Ureter (tissue), 1 donor: ENCODE measurements at places on chromosomes 12 and 14.

DNA sequence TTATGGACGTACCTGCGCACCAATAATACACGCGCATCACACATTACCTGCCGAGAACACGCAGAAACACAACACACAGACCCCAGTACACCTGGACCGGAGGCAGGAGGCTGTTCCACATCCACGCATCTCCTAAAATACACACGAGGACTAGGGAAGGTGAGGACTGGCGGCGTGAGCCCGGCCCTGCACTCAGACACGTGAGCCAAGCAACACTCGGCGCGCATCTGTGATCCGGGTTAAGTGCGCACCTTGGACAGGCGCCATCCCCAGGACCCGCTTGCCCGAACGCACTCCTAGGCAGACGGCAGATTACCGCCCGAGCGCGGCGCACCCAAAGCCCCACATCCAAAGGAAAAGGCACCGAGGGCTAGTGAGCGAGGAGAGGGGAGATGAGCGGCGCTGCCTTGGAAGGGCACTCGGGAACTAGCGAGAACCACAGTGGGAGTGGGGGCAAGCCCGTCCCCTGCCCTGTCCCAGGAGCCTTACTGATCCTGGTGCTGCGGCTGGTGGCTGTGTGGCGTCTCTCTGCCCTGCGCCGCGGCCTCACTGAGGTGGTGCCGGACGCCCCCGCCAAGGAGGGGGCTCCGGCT lies 417 bp downstream of the GLS2 start:
- no peak for DNase-seq

- no peak for DNase-seq
These were observed 61.6 kb upstream of the KTN1 start for GRCh38 chr14:55518391-55518790.

DNA sequence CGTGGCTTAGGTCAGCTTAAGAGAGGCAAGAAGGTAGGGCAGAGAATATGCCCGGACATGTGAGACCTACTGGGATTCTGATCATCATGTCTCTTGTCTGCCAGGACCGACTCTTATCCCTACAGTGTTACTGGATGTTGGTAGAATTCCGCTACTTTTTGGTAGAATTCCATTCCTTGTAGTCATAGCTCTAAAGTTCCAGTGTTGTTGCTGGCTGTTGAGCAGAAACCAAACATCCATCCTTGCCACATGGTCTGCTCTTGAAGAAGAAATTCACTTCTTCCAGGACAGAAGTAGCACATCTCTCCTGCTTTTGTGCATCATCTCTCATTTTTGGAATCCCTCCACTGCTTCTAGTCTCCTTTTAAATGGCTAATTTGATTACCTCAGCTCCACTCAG lies 453.7 kb downstream of the RPL10L start:
- no peak for DNase-seq

DNA sequence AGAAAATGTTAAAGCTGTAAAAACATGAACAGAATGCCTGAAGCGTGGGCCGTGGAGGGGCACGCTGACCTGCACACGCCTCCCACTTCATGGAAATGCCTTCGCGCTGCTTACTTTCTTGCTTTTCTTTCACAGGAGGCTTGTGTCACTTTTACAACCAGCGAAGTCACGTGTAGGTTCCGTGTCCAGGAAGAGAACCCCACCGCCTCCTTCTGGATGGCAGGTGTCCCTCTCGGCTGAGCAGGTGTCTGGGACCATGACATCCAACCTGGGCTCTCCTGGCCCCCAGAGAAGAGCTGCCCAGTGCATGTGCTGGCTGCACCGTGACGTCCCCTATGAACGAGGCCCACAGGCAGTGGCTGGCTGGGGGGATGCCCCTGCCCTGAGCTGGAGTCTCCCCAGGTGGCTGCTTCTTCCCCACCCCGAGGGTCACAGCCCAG lies 345.0 kb upstream of the SFSWAP start:
- DNase-seq: no peak

- DNase-seq: peak; percentile 71
These were observed 31.1 kb downstream of the NR1H4 start for GRCh38 chr12:100504804-100505203.

DNA sequence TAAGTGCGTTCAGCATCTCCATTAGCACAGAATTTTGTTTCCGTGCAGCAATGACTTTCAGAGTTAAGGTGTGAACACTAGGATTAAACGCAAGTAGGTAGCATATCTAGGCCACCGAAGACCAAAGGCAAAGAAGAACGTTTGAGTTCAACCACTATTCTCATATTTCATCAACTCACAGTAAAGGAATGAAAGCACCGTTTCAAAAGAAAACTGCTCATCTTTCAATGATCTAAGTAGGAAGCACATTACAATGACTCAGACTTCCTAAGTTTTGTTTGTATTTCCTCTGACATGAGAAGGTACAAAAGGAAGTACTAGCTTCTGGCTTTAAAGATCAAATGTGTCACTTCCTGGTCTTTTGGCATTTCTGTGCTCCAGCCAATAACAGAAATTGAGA lies 57.6 kb downstream of the ACADS start:
- no peak for DNase-seq

DNA sequence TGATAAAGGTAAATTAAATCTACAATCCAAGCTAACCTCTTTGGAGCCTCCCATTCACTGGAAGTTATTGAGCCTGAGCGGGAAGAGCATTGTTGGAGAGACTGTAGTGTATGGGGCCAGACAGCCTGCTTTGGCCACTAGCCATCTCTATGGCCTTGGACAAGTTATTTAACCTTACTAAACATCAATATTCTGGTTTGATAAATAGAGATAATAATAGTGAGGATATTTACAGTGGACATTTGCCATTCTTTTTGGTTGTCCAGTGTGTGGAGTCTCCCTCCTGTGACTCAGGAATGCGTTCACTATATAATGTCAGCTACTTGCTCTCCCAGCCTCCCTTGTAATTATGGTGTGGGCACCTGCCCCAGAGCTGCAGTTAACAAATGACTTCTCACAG lies 216.1 kb downstream of the SLC38A4 start:
- DNase-seq: no peak

DNA sequence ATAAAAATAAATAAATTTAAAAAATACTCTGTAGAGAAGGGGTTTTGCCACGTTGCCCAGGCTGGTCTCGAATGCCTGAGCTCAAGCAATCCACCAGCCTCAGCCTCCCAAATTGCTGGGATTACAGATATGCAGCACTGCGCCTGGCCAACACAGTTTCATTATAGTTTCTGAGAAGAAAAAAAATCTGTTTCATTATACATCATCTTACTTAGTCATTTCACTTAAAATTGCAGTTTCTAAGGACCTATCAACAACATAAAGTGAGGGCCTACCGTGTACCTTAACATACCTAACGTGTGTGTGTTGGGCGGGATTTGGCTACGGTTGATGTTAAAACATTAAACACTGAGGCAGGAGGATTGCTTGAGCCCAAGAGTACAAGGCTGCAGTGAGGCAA lies 28.3 kb downstream of the P2RX2 start:
- no peak for DNase-seq

GRCh38 chr14:103108749-103109207 lies 14.3 kb downstream of the EXOC3L4 start:
- DNase-seq: no peak

- no peak for DNase-seq
These were observed 25.6 kb upstream of the GCH1 start for GRCh38 chr14:54928216-54928615.

- no peak for DNase-seq
These were observed 159.8 kb downstream of the CACNA1C start for GRCh38 chr12:2212537-2212936.

DNA sequence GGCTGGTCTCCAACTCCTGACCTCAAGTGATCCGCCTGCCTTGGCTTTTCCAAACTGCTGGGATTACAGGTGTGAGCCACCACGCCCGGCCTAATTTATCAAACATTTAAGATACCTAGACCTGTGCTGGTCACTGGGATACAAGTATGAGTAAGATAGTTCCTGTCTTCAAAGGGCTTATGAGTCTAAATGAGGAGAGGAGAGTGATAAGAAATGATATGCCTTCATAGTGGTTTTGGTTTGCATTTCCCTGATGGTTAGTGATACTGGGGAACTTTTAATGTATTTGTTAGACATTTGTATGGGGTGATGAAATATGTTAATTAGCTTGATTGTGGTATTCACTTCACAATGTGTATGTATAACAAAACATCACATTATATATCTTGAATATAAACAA lies 21.2 kb downstream of the TMED10 start:
- DNase-seq: no peak

- no peak for DNase-seq
These were observed 435.0 kb downstream of the GXYLT1 start for GRCh38 chr12:41709463-41710285.

- no peak for DNase-seq
These were observed 8.9 kb downstream of the APAF1 start for GRCh38 chr12:98653866-98654493.

- DNase-seq: no peak
These were observed 19.1 kb downstream of the HELB start for GRCh38 chr12:66321435-66321834.

GRCh38 chr14:100271247-100271939 lies 32.4 kb downstream of the YY1 start:
- no peak for DNase-seq

DNA sequence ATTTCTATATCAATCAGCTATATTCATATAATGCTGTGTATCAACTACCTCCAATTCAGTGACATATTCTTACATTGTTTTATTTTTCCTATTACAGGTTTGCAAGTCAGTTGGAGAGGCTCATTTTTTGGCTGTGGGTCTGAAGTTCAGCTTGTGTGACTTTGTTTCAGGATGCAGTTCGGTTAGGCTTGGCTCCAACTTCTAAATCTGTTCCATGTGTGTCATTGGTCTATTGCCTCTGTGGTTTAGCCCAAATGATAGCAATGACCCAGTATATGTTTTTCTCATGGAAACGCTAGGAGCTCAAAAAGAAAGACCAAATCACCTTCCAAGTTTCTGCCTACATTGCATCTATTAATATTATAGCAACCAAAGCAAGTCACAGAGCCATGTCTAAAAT lies 848.6 kb upstream of the LRFN5 start:
- no peak for DNase-seq

GRCh38 chr14:86243158-86243557 lies 713.2 kb downstream of the FLRT2 start:
- no peak for DNase-seq

GRCh38 chr12:52162981-52163380 lies 28.8 kb downstream of the KRT80 start:
- no peak for DNase-seq

- no peak for DNase-seq
These were observed 132.8 kb downstream of the TTLL5 start for GRCh38 chr14:75793806-75794205.

DNA sequence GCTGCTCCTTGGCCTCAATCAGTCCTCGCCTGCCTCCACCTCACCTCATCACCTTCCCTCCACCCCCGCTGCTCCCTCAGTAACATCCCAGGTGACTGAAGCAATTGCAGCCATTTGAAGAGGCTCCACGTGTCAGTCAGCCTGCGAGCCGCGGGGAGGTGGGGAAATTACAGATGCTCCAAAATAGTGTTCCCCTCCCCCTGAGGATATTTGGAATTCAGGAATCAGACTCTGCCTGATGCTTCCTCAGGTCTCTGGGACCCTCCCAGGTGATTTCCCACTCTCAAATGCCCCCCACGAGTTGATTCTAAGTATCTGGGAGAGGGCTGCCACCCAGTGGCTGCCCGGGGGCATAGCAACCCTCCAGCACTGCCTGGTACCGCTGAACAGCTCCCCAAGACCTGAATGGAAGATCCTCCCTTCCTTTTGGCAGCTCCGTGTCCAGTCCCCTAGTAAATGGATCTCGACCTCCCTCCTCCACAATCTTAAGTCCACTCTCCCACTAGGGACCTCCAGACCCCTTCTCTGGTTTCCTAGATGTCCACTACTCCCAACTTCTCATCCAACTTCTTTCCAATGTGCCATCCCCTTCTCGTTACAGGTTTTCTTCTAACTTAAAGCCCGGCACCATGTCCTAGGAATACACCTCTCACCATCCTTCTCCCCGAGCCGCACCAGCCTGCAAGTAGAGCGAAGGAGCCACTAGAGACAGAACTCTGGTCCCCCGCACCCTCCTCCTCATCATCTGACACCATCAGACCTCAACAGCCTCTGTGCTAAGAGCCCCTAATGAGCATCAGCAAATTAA lies 1.4 kb upstream of the ASIC1 start:
- no peak for DNase-seq

DNA sequence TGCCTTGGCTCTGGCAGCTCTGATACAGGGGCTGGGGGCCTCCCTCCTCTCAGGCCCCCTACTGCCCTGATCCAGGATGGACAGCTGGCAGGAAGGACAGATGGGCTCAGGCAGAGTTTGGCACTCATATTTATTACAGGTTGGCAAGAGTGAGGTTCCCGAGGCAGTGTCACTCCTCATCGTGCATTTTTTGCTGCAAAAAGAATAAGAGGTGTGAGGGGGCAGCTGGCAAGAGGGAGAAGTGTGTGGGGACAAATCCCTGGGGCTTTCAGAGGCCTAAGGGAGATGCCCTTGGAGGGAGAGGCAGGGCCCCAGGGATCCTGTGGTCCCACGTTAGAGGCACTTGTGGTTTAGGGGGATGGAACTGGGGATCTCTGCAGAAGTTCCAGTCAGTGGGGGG lies 5.0 kb downstream of the CMTM5 start:
- DNase-seq: no peak

GRCh38 chr14:30648471-30648870 lies 26.4 kb downstream of the SCFD1 start:
- DNase-seq: no peak

GRCh38 chr14:29618323-29619067 lies 309.2 kb downstream of the PRKD1 start:
- DNase-seq: no peak

DNA sequence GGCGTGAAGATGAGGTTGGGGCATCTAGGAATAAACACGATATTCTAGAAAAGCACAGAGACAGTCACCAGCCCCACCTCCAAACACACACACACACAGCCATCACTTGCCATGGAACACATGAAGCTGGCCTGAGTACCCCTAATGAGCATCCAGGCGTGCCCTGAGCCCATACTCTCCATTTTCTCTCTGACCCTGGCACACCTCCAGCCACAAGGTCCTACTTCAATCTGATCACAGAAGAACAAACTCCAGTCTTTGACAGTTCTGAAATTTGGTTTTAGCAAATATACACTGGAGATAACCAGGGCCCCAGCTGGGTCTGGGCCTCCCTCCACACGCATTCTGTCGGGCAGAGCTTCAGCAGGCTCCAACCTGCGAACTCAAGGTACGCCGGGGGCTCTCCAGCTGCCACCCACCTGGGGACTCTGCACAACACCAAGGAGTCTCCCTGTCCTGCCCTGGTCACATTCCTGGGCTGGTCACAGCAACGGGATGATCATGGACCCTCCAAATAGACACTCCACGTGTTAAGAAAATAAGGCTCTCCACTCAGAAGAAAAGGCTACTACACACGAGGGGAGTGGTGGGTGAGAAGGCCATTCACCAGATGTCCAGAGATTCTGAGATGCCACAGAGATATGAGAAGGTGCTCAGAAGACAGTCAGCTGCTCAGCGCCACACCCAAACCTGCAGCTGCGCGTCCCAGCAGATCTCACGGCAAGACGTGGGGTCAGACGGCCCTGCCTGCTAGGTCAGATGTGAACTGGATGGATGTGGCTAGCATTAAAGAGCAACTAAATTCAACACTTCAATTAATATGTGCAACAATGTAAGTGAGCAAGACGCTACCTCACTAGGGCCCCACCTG lies 57.0 kb upstream of the PNMA1 start:
- DNase-seq: no peak
